Natural killer cell treated with Interleukin-12 subunit alpha and Interleukin-12 subunit beta and Interleukin-15 and Interleukin-18, amount 100 ng/mL, for 72 hours (primary cell): ENCODE measurements at places on chromosomes 4 and X. TPM values are rescaled to one million over a fixed set of nuclear protein-coding genes. Genes with fewer than 3 reads are reported as not detected.
A peak's percentile ranks its signal among the peaks of the same experiment; 100 is the strongest.

Gene MGST2
- 19.0 TPM for total RNA-seq

GRCh38 chrX:30015440-30015839 is 199.9 kb upstream of the MAGEB2 start:
- H3K4me3 ChIP-seq = no peak overlapping the region
- DNase-seq = no peak
- H3K27me3 ChIP-seq = no peaks in the 10 kb centered on the region

DNA sequence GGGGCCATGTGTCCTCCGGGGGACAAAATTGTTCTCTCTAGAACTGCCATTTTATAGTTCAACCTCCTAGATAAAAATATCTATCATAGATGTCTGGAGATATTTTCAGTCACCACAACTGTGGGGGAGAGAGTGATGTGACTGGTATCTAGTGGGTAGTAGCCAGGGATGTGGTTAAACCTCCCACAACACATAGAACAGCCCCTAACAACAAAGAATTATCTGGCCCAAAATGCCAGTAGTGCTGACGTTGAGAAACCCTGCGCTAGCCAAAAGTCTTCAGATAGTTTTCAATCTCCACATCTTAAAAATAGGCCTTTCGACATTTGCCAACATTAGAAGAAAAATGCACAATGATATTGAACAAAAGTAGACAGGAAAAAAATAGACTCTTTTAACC is 19.0 kb upstream of the SUPT20HL2 start:
- no peak overlapping the region for H3K27ac ChIP-seq
- H3K36me3 ChIP-seq = no peaks in the 10 kb centered on the region
- no peaks in the 10 kb centered on the region for H3K4me1 ChIP-seq
- no peak for DNase-seq

Gene CHST7
- 2.9 TPM for total RNA-seq

DNA sequence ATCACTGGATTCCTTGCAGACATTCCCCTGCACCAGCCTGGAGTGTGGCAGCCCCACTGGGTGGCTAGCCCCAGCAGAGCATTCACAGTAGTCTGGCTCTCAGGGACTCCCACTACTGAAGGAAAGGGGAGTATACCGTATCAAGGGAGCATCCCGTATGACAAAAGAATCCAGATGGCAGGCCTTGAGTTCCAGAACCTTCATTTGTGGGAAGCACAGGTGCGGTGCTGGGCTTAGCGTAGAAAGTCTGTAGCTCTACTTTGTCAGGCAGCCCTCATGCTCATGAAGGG is 79.6 kb downstream of the CENPC start:
- H3K27me3 ChIP-seq = no peaks in the 10 kb centered on the region
- no peak overlapping the region for H3K4me3 ChIP-seq
- peaks cover 7% of the 10 kb centered on the region for H3K4me1 ChIP-seq
- no peak for DNase-seq

Gene CTAG2
- not detected for total RNA-seq

DNA sequence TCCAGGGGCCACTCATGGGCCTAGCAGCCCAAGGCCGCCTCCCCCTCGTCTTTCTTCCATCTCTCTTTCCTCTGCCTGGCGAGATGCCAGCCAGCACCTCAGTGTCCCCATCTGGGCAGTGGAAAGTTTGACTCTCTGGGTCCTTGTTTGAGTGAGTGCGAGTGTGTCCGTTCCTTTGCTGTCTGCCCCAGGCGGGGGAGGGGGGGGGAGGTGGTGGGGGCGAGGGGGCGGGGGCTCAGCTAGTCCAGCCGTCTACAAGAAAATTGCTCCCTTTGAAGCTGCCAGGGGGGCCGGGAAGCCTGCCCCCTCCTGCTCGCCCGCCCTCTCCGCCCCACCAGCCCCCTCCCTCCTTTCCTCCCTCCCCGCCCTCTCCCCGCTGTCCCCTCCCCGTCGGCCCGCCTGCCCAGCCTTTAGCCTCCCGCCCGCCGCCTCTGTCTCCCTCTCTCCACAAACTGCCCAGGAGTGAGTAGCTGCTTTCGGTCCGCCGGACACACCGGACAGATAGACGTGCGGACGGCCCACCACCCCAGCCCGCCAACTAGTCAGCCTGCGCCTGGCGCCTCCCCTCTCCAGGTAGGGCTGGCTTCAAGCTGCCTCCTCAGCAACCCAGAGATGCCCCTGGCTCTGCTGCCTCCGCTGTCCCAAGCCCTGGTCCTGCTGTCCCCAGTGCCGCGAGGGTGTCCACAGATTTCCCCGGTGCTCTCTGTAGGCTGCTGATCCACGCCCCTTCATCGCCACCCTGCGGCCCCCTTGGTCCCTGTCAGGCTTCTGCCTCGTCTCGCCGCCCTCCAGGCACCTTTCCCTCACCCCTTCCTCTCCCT is at the start of gene BGN:
BGN (plus strand) TSS at position 440 of the 821 bp plus-strand sequence. CDS start 9,652 bp downstream, outside the sequence.
- no peaks in the 10 kb centered on the region for H3K4me1 ChIP-seq
- H3K4me3 ChIP-seq = no peak within 1 kb of the TSS
- H3K27ac ChIP-seq = no peak within 1 kb of the TSS

Gene MYL5
- 24.6 TPM for total RNA-seq

GRCh38 chrX:24200133-24200532 is 50.6 kb downstream of the ZFX start:
- DNase-seq = no peak
- no peaks in the 10 kb centered on the region for H3K36me3 ChIP-seq
- H3K4me3 ChIP-seq = peak overlapping the region; percentile 30
- peaks cover 59% of the 10 kb centered on the region for H3K4me1 ChIP-seq
- H3K27me3 ChIP-seq = no peaks in the 10 kb centered on the region
- H3K27ac ChIP-seq = no peak overlapping the region

- H3K27ac ChIP-seq = no peak overlapping the region
- DNase-seq = no peak
- no peaks in the 10 kb centered on the region for H3K4me1 ChIP-seq
- H3K27me3 ChIP-seq = no peaks in the 10 kb centered on the region
- no peak overlapping the region for H3K4me3 ChIP-seq
Observed at GRCh38 chr4:31084806-31085416, 364.7 kb downstream of the PCDH7 start.

GRCh38 chrX:73877687-73878086 is 314.7 kb downstream of the CHIC1 start:
- no peak overlapping the region for H3K4me3 ChIP-seq
- no peaks in the 10 kb centered on the region for H3K4me1 ChIP-seq
- H3K27ac ChIP-seq = no peak overlapping the region
- H3K27me3 ChIP-seq = peaks cover 3% of the 10 kb centered on the region
- DNase-seq = no peak
- H3K36me3 ChIP-seq = peaks cover 5% of the 10 kb centered on the region

DNA sequence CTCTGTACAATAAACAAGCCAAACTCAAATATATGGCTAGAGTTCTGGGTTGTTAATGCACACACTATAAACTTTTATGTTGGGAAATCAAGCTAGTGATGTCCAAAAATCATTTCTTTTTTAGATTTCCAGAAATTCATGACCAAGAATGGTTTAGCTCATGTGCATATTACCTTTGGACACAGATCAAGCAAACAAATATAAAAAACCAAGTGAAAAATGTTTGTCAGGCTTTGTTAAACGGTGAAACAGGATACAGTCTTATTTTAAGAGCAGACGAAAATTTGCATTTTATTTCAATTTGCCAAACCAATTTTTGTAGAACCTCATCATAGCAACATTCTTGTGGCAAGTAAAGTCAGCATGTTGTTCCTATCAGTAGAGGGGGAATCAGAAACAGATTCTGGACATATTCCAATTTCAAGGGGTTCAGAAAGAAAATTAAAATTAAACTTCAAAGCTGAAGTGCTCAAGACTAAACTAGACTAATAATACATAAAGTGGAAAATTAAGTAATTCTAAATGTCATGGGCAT is 413.6 kb downstream of the TRIML1 start:
- H3K36me3 ChIP-seq = peaks cover 6% of the 10 kb centered on the region
- no peaks in the 10 kb centered on the region for H3K4me1 ChIP-seq
- H3K27me3 ChIP-seq = no peaks in the 10 kb centered on the region
- no peak for DNase-seq

- no peak for DNase-seq
- no peak overlapping the region for H3K27ac ChIP-seq
- H3K27me3 ChIP-seq = no peaks in the 10 kb centered on the region
- no peak overlapping the region for H3K4me3 ChIP-seq
- no peaks in the 10 kb centered on the region for H3K4me1 ChIP-seq
Observed at GRCh38 chr4:135201081-135201480, 999.5 kb upstream of the PABPC4L start.

Gene TSPAN6
- not detected for total RNA-seq

DNA sequence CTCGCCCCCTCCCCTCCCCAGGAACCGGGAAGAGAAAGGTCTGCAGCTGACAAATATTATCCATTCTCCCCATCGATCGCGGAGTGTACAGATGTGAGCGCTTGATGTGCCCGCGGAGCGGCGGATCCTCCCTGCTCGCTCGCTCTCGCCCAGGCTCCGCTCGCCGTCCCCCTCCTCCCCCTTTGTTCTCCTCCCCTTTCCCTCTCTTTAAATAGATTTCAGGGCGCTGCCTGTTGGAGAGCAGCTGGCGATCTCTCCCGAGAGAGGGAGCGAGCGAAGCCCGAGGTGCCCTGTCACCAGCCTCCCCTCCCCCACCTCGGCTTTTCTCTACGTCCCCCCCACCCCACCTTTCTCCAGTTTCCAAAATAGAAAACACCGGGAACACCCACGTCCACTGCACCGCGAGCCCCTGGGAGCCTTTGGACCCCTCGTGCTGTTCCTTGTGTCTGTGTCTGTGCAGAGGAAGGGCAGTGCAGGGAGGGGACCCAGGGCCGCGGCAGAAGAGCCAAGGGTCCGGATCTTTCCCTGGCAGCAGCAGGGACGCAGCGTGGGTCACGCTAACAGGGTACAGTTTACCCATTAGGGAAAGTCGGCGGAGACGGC is 56.6 kb upstream of the BCOR start:
- H3K27me3 ChIP-seq = no peaks in the 10 kb centered on the region
- DNase-seq = peak; percentile 31
- H3K4me3 ChIP-seq = peak overlapping the region; percentile 79
- H3K4me1 ChIP-seq = no peaks in the 10 kb centered on the region
- no peak overlapping the region for H3K27ac ChIP-seq

Gene EXOSC9
- 85.3 TPM for total RNA-seq

Gene NSUN7
- total RNA-seq = 0.12 TPM

- H3K27ac ChIP-seq = no peak overlapping the region
- H3K4me1 ChIP-seq = peaks cover 54% of the 10 kb centered on the region
- no peaks in the 10 kb centered on the region for H3K36me3 ChIP-seq
- H3K27me3 ChIP-seq = no peaks in the 10 kb centered on the region
- H3K4me3 ChIP-seq = no peak overlapping the region
Observed at GRCh38 chr4:77804471-77804870, 14.7 kb downstream of the CNOT6L start.

DNA sequence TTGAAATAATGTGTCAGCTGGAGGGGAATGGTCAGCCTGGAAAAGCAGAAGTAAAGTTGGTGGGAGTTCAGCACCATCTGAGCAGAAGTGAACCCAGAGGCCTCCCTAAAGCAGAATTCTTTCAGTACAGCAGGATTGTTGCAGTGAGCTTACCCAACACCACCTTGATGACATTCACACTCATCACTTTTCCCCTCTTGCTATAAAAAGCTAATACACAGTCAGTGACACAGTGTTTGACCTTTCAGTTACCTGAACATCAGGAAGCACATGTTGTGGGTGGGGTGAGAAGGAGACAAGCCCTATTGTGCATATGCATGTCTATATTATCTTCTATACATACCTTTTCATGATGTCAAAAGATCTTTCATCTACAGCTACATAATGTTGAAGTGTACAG is 624.7 kb upstream of the ZFP42 start:
- no peak overlapping the region for H3K4me3 ChIP-seq
- H3K4me1 ChIP-seq = no peaks in the 10 kb centered on the region
- DNase-seq = no peak
- no peaks in the 10 kb centered on the region for H3K27me3 ChIP-seq
- H3K27ac ChIP-seq = no peak overlapping the region

DNA sequence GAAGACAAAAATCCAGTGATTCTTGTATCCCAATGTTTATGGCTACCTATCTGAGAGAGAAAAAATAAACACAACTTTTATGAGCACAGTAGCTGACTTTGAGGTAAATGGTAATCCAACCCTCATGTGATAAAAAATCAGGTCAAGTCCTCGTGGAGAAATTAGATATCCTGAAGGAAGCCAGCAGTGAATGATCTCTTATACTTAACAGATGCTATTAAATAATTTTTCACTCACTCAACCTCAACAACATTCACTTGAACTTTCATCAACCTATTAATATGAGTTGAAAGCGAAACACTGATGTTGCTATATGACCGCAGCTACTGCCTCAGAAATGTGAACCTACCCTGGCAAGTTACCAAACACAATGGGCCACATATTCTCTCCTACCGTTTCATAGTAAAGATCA is 105.4 kb downstream of the GPC3 start:
- H3K27me3 ChIP-seq = no peaks in the 10 kb centered on the region
- H3K27ac ChIP-seq = no peak overlapping the region
- DNase-seq = no peak

Gene TLL1
- 0.31 TPM for total RNA-seq

DNA sequence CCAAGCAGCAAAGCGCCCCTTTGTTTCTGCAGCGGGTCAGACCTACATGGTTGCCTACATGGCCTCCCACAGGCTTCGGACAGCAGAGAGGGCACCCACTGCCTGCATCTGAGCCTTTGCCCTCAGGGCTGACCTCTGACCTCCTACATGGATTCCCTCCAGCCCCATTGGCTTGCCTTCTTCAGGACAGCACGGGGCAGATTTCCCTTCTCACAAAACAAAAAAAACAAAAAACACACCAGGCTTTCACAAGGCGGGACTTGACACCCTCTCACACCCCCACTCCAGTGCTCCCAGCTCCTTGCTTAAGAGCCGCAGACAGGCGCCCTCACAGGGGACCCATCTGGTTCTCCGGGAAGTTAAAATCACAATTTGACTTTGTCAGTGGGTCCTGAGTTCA is 32.9 kb downstream of the ZFYVE28 start:
- H3K36me3 ChIP-seq = no peaks in the 10 kb centered on the region
- no peak for DNase-seq
- H3K27ac ChIP-seq = no peak overlapping the region
- no peak overlapping the region for H3K4me3 ChIP-seq

DNA sequence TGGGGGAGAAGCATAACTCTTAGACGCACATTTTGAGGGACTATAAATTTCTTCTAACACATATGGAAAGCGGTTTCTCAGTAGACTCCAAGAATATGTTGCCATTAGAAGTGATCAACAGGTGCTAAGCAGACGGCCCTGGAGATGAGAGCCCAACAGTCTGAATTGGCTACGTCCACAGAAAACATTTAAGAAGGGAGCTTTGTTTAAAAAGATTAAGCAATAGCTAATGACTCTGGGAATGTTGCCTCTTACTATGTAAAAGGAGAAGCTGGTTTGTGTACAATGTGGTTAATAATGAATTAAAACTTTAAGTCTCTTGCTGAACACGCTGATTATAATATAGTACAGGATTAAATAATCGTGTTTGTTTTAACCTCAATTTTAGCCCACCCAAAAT is 399.5 kb downstream of the SMARCA1 start:
- H3K27ac ChIP-seq = no peak overlapping the region
- no peaks in the 10 kb centered on the region for H3K36me3 ChIP-seq
- H3K4me1 ChIP-seq = no peaks in the 10 kb centered on the region
- no peak overlapping the region for H3K4me3 ChIP-seq

DNA sequence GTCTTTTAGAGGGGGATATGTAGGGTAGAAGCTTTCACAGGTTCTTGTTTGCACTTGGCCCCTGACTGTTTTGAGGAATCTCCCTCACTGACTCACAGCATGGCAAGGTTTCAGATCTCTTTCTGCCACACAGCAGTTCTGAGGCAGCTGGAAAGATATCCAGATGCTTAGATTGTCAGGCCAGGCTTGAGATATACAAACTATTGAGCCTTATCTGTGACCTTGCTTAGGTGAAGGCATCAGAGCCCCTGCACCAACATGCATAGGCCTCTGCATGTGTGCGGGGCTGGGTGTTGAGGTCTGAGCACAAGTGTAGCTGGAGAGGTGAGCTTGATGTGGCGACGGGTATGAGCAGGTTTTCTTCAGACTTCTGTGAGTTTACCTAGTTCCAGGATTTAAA is 80.9 kb upstream of the MSANTD1 start:
- H3K27me3 ChIP-seq = no peaks in the 10 kb centered on the region
- H3K4me3 ChIP-seq = no peak overlapping the region
- DNase-seq = no peak
- H3K27ac ChIP-seq = no peak overlapping the region
- H3K4me1 ChIP-seq = peaks cover 22% of the 10 kb centered on the region
